Bladder microvascular endothelial cell (primary cell): ENCODE measurements at places on chromosomes 6 and 20. TPM values are rescaled to one million over a fixed set of nuclear protein-coding genes. Genes with fewer than 3 reads are reported as not detected.

Gene COL21A1
- total RNA-seq, result 0.06 and 0.16 TPM in 2 replicates

Gene BPIFB2
- not detected in 2 replicates for total RNA-seq

Gene KIAA1755
- 0.16 and 0.44 TPM in 2 replicates for total RNA-seq

Gene DDAH2
- 86.0 and 129 TPM in 2 replicates for total RNA-seq

Gene DTNBP1
- 25.0 and 28.7 TPM in 2 replicates for total RNA-seq

Gene RAB44
- under 0.01 TPM in 1 of 2 replicates, not detected in the other for total RNA-seq

Gene ZNF831
- under 0.01 TPM in 1 of 2 replicates, not detected in the other for total RNA-seq

Gene GRM1
- total RNA-seq, result under 0.01 TPM in 1 of 2 replicates, not detected in the other

Gene TMEM151B
- 0.06 TPM in 1 of 2 replicates, not detected in the other for total RNA-seq

Gene LINC00237
- total RNA-seq, result not detected in 2 replicates

Gene RPN2
- total RNA-seq, result 162 and 281 TPM in 2 replicates

Gene ZMYND8
- 11.8 and 97.7 TPM in 2 replicates for total RNA-seq

Gene VGLL2
- not detected in 2 replicates for total RNA-seq

Gene TNXB
- total RNA-seq, result 0.49 and 6.1 TPM in 2 replicates

Gene GPR6
- total RNA-seq, result not detected in 2 replicates

Gene PSMB8
- total RNA-seq, result 67.2 and 113 TPM in 2 replicates

Gene HLA-G
- total RNA-seq, result not detected in 2 replicates

Gene HIVEP2
- total RNA-seq, result 2.9 and 14.6 TPM in 2 replicates

Gene SEL1L2
- not detected in 2 replicates for total RNA-seq

Gene C20orf204
- total RNA-seq, result 2.8 and 4.5 TPM in 2 replicates

Gene PARD6B
- total RNA-seq, result 0.16 and 0.82 TPM in 2 replicates

Gene TCF15
- 1.6 and 3.7 TPM in 2 replicates for total RNA-seq

Gene BNIP5
- not detected in 2 replicates for total RNA-seq

Gene BTN1A1
- not detected in 2 replicates for total RNA-seq

Gene MRAP2
- total RNA-seq, result 0.16 and 0.57 TPM in 2 replicates

Gene SOBP
- total RNA-seq, result 0.16 and 0.76 TPM in 2 replicates

Gene PLCB1
- 20.7 and 33.4 TPM in 2 replicates for total RNA-seq

Gene RNF8
- total RNA-seq, result 19.8 and 39.5 TPM in 2 replicates

Gene SPO11
- not detected in 2 replicates for total RNA-seq

Gene SYCP2
- 0.49 and 2.6 TPM in 2 replicates for total RNA-seq

Gene PRRT1
- not detected in 2 replicates for total RNA-seq

Gene SMLR1
- total RNA-seq, result not detected in 2 replicates

Gene RIPOR3
- under 0.01 and 0.63 TPM in 2 replicates for total RNA-seq

Gene LY6G5C
- 1.8 and 2.1 TPM in 2 replicates for total RNA-seq

Gene NEU1
- total RNA-seq, result 52.0 and 59.4 TPM in 2 replicates

Gene ZNF311
- total RNA-seq, result 0.49 and 0.50 TPM in 2 replicates

Gene C4B
- 0.97 and 2.5 TPM in 2 replicates for total RNA-seq

Gene SLC13A3
- 0.13 TPM in 1 of 2 replicates, not detected in the other for total RNA-seq

Gene KIF25
- 0.19 and 0.49 TPM in 2 replicates for total RNA-seq

Gene PRDM13
- total RNA-seq, result not detected in 2 replicates

Gene ADA
- 10.4 and 20.2 TPM in 2 replicates for total RNA-seq

Gene MOXD1
- total RNA-seq, result 0.13 and 0.16 TPM in 2 replicates

Gene BCAS4
- 0.16 and 1.4 TPM in 2 replicates for total RNA-seq

Gene SLC17A1
- total RNA-seq, result not detected in 2 replicates

Gene PAK5
- total RNA-seq, result not detected in 2 replicates

Gene MAP7
- 0.16 and 0.63 TPM in 2 replicates for total RNA-seq

Gene CST2
- total RNA-seq, result not detected in 2 replicates

Gene RUNX2
- total RNA-seq, result not detected in 2 replicates

Gene NKAPL
- 0.32 and 0.57 TPM in 2 replicates for total RNA-seq

Gene TSPO2
- total RNA-seq, result not detected in 2 replicates

Gene EPHA7
- total RNA-seq, result 0.13 and 0.16 TPM in 2 replicates

Gene BCLAF1
- 83.9 and 150 TPM in 2 replicates for total RNA-seq

Gene ARMC12
- total RNA-seq, result 0.50 TPM in 1 of 2 replicates, not detected in the other

Gene NHSL1
- total RNA-seq, result 13.4 and 63.3 TPM in 2 replicates

Gene RAET1L
- total RNA-seq, result not detected in 2 replicates
